SK-N-DZ (cell line): ENCODE measurements at places on chromosomes 5 and 9.

DNA sequence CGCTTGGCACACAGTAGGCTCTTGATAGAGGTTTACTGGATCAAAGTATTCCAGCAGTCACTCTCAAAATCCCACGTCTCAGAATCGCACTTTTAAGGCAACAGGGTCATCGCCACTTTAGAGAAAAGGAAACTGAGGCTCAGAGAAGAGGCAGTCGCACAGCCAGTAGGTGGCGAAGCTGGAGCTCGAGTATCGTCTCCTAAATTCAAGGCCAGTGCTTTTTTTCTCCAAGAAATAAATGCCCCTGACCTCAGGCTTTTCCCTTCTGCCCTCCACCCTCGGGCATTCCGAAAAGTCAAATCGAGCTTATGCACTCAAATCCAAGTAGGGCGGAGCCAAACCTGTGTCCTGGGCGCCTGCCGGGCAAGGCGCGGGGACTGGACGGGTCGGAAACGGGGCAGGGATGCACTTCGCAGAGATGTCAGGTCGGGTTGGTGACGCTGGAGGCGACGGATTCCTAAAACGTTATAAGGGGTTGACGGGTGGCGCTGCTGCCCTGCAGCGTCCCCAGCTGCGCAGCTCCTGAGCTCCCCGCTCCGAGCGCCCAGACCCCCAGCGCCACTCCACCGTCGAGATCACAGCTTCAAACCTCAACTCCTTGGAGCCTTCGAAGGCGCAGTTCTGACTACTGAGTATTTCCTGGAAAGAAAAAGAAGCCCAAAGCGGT is 4.7 kb upstream of the FOXB2 start:
- no peak for DNase-seq

- peak; percentile 58 for DNase-seq
These were observed 33.4 kb upstream of the SLC6A19 start for GRCh38 chr5:1167728-1168709.

- no peak for DNase-seq
These were observed 75.7 kb upstream of the FCN1 start for GRCh38 chr9:134993416-134993815.

DNA sequence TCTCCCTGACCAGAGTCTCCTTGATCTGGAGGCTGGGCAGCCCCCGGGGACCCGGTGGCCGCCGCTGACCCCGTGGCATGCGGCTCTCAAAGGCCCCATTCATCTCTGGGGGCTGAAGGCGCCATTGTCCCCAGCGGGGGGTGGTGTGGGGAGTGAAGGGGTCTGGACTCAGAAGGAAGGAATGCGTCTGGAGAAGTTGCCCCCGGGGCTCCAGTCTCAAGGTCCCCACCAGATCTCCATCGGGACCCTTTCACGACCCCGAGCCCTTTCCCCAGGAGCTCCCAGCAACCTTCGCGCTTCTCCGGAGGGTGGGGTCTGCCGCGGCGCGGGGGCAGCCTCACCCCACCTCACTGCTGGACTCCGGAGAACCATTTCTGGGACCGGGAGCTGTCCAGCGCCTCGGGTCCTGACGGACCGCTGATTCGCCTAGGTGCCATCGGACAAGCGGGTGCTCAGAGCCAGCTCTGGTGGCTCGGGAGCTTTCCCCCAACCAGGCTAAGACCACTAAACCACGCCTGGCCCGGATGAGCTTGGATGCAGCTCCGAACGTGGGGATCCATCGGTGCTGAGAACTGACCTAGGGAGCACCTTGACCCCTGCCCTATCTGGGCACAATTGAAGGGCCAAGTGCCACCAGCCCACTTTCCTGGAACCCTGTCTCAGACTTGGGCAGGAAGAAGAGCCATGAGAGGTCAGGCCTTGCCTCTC is 5.1 kb upstream of the PCDH1 start:
- DNase-seq = peak; percentile 57

DNA sequence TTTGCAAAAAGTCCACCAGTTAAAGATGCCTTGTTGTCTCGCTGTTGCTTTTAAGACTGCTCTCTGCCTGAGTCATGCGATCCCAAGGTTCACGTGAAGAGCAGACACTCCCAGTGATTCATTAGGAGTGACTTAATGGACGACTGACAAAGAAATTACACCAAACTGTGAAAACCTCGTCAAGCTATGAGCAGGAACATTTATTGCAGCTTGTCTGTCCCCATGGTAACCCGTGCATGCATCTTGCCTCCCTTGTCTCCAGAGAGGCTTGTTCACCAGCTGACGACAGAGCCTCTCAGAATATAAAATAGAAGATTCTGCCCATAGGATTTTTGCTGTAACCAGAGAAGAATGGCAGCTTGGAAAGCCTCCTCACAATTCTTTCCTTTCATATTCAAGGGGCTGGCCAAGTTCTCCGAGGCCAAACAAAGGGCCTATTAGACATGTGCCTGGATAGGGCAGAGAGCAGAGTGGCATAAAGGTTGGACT is 352.7 kb downstream of the SPOCK1 start:
- no peak for DNase-seq

GRCh38 chr9:108397286-108397685 is 458.5 kb downstream of the ACTL7B start:
- no peak for DNase-seq

- no peak for DNase-seq
These were observed 19.3 kb downstream of the MOCS2 start for GRCh38 chr5:53090229-53090628.

- DNase-seq = no peak
These were observed 227.7 kb downstream of the CDH12 start for GRCh38 chr5:22625451-22625850.

- no peak for DNase-seq
These were observed 173.1 kb downstream of the KDM4C start for GRCh38 chr9:6930827-6931226.

- DNase-seq = no peak
These were observed 696.9 kb upstream of the C9orf72 start for GRCh38 chr9:28270156-28270555.

DNA sequence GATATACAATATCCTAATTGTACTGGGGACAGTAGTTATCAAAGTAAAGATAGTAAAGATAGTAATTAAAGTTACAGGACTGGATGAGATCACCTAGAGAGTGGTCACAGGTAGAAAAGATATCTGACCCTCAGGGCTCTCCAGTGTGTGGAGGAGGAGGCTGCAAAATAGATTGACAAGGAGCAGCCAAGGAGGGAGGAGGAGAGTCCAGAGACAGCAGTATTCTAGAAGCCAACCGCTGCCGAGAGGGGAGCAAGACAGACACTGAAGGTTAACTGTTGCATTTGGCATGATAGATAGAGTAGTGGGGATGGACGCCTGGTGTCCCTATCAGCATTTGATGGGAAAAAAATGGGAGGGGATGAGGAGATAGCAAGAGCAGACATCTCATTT is 17.0 kb upstream of the F2RL1 start:
- no peak for DNase-seq

DNA sequence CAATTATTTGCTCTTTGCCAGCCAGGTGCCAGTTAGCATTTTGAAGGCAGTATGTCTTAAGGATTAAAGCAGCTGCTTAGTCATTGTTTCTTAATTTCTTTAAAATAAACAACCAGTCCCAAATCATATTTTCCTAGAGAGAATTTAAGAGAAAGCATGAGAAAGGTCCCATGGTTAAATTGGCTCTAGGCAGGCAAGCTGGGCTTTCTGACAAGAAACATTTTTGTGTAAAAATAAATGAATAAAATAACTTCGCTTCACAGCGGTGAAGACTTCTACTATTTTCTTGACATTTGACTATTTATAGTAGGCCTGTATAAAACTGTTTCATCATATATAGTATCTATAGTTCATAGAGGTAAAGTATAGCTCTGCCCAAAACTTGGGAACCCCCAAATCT is 617.7 kb upstream of the C9orf72 start:
- no peak for DNase-seq

DNA sequence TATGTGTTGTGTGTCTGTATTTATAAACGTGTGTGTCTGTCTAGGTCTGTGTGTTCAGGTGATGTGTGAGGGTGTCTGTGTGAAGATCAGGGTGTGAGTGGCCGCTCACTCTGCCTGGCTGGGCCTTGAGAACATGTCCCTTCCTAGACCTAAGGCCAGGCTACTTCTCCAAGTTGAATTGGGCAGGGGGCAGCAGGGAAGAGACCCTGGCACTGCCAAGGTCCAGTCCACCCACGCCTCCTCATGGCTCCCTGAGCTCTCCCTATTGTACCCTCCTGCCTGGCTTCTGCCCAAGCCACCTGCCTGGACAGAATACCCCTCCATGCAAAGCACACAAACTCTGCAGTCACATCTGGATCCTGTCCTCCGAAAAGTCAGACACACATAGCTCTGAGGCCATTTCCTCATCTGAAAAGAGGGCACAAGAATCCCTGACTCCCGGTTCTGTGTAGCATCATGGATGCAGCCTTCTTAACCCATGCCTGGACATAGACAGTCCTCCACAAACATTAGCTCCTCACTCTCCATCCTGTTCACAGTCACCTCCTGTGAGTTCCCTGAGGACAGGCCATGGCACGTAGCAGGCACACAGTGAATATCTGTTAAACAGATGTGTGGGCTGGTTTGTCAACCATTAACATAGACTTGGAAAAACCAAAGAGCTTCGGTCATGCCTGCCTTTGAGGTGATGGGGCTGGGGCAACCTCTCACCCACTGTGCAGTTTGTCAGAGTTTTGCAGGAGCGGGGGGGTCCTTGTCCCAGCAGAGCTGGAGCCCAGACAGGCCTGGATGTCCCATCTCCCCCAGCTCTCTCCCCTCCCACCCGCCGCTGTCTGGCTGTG is 167.8 kb upstream of the MVB12B start:
- no peak for DNase-seq

DNA sequence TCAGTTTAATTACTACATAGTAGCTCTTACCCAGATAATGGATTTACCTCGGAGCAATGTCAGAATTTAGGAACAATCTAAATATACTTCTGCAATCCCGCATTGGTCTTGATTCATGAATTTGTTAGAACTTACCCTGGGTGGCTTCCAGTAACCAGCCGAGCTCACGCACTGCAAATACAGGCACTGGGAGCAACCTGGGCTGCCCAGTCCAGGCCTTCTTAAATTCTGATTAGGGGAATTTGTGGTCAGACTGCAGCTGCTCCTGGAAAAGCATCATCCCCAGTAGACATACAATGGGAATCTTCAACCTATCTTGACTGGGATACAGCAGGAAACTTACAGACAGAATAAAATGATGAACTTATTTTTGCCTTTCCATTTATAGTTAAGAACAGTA is 270.3 kb downstream of the SPOCK1 start:
- no peak for DNase-seq

DNA sequence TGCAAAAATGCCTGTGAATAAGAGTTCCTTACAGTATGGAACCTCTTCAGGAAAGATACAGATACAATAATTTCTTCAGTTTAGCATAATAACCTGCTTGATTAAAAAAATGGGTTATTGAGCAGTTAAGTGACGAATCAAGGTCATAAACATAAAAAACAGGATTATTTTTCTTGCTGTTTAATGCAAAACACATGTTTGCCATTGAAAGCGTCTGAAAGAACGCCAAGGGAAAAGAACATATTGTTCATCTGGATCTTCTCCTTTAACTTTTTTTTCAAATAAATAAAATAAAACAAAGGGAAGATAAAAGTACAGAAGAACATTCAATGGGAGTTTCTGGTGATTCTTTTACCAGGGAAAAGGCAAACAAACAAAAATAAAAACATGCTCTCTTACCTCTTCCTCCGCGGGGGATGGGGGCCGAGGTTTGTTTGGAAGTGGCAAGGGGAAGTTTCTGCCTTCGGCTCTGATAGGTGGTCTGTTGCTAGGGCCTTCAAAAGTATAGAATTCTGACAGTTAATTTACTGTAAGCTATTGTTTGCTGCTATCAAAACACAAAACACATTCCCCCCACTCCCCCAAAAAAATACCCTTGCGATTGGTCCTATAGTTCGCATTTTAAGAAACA is 20.1 kb downstream of the C5orf58 start:
- no peak for DNase-seq

GRCh38 chr5:123090661-123091297 is 1.7 kb downstream of the PRDM6 start:
- DNase-seq = no peak

- no peak for DNase-seq
These were observed 62.5 kb downstream of the IPO11 start for GRCh38 chr5:62475072-62475471.

DNA sequence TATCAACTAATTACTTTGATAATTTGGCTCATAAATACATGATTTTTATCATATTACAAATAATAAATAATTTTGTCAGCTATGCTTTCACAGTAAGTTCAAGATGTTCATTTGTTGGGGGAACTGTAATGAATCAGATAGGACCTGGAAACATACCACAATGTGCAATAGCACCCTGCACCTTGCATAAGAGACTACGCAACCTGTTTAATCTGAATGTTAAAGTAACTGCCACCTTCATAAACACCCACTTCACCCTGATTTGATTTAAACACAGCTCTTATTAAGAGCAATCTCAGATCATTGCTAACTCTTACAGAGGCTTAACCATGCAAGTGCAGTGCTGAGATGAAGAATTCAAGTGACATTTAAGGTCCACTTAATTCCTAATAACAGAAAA is 69.1 kb upstream of the GABRA1 start:
- DNase-seq = no peak

DNA sequence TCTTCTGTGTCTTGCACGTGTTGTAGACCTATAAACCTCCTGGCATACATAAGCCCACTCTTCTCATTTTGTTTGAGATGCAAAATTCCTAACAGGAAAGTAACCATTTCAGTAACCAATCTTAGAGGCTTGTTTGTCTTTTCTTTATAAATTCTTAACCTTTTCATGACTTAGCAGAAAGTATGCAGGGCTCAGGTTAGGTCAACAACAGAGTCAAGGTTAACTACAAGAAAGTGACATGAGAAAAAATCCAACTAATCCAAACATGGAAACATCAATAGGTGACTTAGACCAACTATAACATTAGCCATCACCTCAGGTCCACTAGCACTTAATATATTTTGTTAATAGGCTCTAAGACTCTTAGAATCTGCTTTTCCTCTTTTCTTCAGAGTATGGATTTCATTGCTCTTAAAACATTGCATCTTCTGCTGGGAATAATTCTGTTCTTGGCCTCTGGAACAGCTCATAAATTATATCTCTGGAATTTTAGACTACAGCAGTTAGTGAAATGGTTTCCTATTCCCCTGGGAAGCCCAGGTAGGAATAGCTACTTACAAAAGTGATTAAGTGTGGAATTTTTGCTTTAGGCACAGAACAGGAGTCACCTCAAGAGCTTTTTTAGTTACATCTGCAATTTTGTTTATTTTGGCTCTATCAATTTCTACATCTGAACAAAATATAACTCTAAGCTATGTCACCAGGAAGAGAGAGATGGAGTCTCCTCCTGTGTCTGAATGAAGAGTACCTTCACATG is 155.3 kb upstream of the ANKRD55 start:
- no peak for DNase-seq

- DNase-seq = no peak
These were observed 49.8 kb upstream of the PTPDC1 start for GRCh38 chr9:94034511-94034910.

- no peak for DNase-seq
These were observed 974.2 kb upstream of the CDH9 start for GRCh38 chr5:28012538-28012937.
